ENCODE measurements at places on chromosomes 16 and 17. TPM values are rescaled to one million over a fixed set of nuclear protein-coding genes. Genes with fewer than 3 reads are reported as not detected.

The MPV17L gene
- 0.22 TPM for total RNA-seq

The NLRC5 gene
- 20.1 TPM for total RNA-seq

The SMG6 gene
- 42.2 TPM for total RNA-seq

The NPIPA5 gene
- 11.3 TPM for total RNA-seq

The TNP2 gene
- not detected for total RNA-seq

The SPHK1 gene
- total RNA-seq: 70.7 TPM

The RPS15A gene
- total RNA-seq: 1,300 TPM

The RNFT1 gene
- total RNA-seq: 16.6 TPM

The P2RX1 gene
- not detected for total RNA-seq

The ITGA2B gene
- 0.48 TPM for total RNA-seq

The MYLK3 gene
- total RNA-seq: not detected

The CCL14 gene
- 9.5 TPM for total RNA-seq

The GLP2R gene
- total RNA-seq: not detected

The TEKT1 gene
- total RNA-seq: not detected

The NACA2 gene
- not detected for total RNA-seq

All from endothelial cell of umbilical vein (primary cell).